GM12878 (cell line): ENCODE measurements at places on chromosomes 3 and 15. TPM values are rescaled to one million over a fixed set of nuclear protein-coding genes. Genes with fewer than 3 reads are reported as not detected.

GRM2 gene
- total RNA-seq, result 0.05 TPM in 1 of 2 replicates, not detected in the other

GPR62 gene
- total RNA-seq, result not detected in 2 replicates

KY gene
- total RNA-seq, result not detected in 2 replicates

CCR3 gene
- 0.41 and 0.66 TPM in 2 replicates for total RNA-seq

CPEB1 gene
- total RNA-seq, result 0.66 and 0.92 TPM in 2 replicates
